Chondrocyte (in vitro differentiated cells): ENCODE measurements at places on chromosomes 11 and 22.

DNA sequence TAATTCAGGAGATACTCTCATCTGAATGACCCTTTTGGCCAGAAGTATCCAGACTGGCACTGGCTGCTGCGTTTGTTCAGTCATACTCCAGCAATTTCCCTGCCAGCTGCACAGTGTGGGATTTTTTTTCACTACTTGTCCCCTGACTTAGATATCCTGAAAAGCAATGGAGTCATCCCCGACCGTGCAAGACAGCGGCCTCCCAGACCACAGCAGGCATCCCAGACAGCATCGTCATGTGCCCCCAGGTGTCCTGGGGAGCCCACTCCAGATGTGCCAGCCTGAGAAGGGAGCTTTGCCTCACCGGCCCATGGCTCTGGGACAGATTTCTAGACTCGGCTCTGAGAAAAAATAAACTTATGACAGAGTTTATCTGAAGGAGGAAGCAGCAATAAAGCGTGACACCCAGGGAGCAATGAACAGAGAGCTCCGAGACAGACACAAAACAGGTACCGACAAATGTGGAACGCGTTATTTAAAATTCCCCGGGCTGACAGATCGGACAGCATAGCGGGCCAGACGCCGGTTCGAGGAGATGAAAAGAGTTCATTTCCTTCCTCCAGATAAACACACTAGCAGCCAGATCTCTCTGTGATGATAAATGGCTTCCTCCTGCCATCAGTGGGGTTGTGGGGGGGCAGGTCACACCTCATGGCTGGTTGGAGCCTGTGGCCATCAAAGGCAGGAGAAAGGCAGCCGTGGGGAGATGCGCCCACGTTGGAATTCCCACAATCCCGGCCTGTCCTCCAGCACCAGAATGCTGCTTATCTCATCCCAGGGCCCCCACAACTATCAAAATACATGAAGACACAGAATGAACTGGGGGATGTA, 106.4 kb upstream of the FGF3 start:
- peak; percentile 39 for DNase-seq

- no peak for DNase-seq
These were observed 10.4 kb downstream of the PAFAH1B2 start for GRCh38 chr11:117154468-117154867.

DNA sequence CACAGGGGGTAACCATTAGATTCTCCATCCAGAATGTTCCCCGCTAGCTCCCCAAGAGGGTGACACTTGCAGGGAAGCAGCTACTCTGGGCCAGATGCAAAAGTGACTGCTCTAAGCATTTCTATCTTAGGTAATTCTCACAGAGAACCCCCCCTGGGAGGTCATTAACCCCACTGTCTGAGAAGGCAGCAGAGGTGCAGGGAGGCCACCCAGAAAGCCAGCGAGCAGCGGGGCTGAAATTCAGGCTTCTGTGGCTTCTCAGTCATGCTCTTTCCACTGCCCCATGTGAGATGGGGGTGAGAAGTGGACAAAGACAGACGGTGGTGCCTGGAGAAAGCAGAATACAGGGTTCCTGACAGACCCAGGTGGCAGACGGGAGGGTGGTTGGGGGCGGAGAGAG, 114.4 kb upstream of the ASPHD2 start:
- DNase-seq = no peak

DNA sequence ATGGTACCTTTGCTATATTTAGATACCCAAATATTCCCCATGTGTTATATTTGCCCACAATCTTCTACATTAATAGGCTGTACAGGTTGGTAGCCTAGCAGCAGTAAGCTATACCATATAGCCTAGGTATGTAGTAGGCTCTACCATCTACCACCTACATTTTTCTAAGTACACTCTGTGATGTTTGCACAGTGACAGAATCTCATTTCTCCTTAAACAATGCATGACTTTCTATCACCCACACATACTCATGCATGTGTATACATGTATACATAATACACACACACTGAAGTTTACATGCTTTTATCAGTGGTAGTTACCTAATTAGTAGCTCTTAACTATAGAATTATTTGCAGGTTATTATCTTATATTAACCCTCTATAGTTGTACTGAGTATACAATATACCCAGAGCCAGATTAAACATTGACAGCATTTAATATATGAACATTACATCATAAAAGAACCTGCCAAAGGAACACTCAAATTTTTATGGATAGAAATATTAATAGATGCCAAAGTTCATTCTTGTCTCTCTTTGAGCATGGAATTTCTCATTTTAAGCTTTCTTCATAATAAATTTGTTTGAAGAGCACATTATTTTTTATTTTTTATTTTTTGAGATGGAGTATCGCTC, 51.4 kb downstream of the ELP4 start:
- no peak for DNase-seq

DNA sequence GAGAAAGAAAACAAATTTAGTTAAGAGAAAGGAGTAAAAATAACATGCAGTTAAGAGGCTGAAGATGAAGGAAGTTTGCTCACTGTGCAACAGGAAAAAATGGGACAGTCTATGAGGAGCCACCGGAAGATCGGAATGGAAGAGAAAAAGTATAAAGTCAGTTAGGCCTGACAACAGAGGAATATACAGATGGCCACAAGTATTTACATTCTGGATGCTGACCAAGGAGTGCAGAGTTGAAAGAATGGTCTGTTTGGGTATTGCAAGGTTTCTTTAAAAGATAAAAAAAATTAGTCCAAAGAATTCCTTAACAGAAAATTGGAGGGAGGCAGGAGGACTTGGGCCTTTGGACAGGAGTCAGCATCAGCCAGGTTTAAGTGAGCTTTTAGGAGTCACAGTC, 37.5 kb downstream of the RBFOX2 start:
- no peak for DNase-seq

GRCh38 chr11:5107285-5107684, 30.9 kb downstream of the OR52A5 start:
- no peak for DNase-seq

DNA sequence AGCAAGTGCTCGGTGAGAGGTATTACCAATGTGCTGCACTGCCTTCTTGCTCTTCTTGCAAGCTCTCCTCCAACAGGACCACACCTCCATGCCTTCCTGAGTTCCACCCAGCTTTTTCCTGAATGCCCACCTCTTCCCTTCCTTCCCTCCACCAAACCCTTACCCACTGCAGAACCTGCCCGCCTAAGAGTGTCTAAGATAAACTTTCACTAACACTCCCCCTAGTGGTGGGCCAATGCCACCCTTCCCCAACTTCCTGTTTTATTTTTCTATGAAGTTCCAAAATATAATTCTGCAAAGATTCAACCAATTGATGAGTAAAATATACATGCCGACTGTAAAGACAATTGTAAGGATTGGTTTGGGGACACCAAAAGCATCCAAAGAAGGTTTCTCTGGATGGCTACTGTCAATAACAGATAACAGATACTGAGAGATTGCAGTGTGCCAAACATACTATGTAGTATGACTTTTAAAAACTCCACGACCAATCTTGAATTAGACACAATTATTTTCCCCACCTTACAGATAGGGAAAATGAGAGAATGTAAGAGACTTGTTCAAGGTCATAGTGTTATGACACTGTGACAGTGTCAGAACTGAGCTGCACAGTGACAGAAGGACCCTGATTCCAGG, 38.6 kb upstream of the BMAL1 start:
- DNase-seq = no peak

- peak; percentile 77 for DNase-seq
These were observed 20.4 kb upstream of the GNB1L start for GRCh38 chr22:19875061-19875530.

- no peak for DNase-seq
These were observed 69.9 kb upstream of the ADORA2A start for GRCh38 chr22:24357547-24357946.

DNA sequence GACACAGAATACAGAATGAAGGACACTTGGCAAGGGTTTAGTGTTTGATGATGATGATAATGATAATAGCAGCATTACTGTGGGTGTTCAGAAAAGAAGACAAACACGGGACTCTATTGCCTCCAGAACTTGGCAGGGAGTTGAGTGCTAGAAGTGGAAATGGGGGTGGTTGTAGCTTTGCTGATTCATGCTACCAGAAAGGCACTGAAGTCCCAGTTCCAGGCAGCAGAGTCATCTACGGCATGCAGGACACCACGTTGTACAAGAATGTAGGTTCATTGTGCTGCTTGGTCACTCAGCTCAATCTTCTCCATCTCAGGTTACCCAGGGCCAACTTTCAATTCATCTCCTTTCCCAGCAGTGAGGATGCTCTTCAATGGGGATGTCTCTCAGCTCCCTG, 115.7 kb downstream of the NTM start:
- DNase-seq = no peak

- DNase-seq = no peak
These were observed 16.6 kb downstream of the SLC43A3 start for GRCh38 chr11:57410287-57410686.

DNA sequence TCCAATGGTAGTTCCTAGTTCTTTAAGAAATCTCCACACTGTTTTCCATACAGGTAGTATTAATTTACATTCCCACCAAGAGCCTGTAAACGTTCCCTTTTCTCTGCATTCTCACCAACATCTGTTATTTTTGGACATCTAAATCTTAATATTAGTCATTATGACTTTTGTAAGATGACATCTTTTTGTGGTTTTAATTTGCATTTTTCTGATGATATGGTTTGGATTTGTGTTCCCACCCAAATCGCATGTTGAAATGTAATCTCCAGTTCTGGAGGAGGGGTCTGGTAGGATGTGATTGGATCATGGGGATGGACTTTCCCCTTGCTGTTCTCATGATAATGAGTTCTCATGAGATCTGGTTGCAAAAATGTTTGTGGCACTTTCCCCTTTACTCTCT, 89.0 kb downstream of the MUC15 start:
- no peak for DNase-seq

GRCh38 chr22:50201191-50202129, 649 bp downstream of the SELENOO start:
- DNase-seq = no peak

DNA sequence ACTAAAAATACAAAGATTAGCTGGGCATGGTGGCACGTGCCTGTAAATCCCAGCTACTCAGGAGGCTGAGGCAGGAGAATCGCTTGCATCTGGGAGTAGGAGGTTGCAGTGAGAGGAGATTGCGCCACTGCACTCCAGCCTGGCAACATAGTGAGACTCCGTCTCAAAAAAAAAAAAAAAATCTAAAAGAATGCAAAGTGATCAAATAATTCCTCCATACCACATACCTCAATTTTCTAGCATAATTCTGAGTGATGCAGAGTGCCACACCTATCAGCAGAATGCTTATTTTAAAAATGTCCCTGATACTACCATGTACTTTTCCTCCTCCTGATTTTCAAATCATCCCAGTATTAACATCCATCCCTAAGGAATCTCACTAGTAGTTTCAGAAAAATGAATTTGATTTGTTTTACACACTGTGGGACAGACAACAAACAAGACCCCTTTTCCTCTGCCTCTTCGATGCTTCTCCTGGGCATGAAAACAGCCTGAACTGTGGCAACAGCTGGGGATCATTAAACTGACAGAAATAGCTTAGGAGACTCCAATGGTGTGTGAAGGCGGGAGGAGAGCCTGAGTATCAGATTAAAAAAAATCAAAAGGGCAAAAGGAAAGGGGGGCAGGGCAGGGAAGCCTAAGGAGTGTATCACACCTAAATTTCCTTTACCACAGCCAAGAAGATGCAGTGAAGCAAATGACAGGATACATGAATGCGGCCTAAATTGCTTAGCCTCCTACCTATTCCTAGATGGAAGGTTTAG, 114.7 kb downstream of the SGSM3 start:
- DNase-seq = no peak

DNA sequence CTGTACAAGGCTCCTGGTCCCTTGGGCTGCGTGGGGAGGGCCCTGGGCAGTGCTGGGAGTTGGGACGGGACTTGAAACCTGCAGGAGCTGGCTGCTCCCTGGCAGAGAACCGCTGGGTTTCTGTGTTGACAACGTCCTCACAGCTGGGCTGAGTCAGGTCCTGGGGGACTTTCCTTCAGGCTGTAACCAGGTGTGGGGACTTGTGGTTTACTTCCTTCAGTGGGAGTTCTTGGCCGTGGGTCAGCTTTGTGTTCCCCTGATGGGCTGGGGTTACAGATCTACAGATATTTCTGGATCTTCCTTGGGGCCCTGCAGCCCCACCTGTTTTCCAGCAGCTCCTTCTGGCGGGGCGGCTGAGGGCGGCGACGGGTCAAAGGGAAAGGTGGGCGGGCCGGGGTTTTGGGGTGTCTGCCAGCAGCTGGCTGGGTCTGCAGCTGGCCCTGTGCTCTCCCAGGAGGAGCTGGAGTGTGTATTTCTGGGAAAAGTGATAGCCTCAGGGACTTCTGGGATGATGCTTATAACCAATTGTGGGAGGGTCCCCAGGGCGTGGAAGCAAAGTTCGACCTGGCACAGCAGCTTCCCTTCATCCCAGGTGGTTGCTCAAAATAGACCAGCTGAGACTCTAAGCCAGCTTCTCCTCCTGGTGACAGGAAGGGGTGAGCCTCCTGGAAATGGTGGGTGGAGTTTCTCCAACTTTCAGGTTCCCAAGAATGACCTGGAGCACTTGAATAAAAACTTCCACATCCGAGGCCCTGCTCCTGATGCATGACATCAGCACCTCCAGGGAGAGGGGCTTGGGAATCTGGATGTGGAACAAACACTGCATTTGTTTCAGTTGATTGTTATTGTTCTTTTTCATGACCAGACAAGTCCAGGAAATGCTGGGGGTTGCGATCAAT, 19.1 kb downstream of the ST14 start:
- no peak for DNase-seq

GRCh38 chr11:45182902-45183301, 36.5 kb downstream of the PRDM11 start:
- no peak for DNase-seq

DNA sequence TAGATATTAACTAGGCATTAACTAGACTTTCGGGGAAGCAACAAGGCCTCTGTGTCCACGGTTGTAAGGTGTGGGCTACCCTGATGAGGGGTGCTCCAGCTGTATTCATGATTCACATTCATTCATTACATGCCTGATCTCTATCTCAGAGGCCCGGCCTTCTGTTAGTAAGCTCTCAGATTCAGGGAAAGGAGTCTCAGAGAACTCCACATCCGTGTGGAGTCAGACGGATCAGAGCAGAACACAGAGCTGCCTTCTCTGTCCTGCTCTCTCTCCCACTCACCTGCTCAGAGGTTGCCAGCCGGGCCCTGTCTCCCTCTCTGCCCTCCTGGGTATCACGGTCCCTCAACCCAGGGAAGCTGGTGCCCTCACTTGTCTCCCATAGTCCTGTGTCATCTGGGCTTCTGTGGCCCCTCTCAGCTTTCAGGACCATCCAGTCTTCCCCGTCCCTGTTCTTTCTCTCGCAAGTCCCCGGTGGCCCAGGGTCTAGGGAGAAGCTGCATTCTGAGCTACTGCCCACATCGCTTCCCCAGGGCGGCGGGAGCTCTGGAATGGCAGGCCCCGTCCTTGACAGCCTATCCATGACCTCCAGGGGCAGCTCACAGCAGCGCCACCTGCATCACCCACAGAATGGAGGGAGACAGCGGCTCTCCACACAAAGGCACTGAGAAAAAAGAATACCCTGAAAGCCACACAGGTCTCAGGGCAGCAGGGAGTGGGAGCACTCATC, 4.3 kb downstream of the TP53AIP1 start:
- no peak for DNase-seq

DNA sequence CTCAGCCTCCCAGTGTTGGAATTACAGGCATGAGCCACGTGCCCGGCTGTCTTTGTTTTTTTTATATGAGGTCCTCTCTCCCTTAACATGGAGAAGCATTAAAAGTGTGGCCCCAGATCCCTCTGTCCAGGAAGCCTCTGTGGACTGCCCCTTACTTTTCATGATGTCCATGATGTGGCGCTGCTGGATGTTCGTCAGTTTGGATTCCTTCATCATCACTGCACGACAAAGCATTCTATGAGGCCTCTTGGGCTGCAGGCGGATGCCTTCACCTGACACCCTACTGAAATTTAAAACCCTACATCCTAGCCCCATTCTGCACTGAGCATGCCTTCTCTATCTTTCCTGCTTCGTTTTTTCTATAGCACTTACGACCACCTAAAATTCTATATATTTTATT, 2.1 kb downstream of the C22orf23 start:
- no peak for DNase-seq
